Bronchial smooth muscle cell (primary cell): ENCODE measurements at places on chromosomes 2 and 18. TPM values are rescaled to one million over a fixed set of nuclear protein-coding genes. Genes with fewer than 3 reads are reported as not detected.

Gene GAL3ST2
- total RNA-seq, result 0.09 and 0.16 TPM in 2 replicates

Gene CTAGE1
- total RNA-seq, result not detected in 2 replicates

Gene IFIH1
- total RNA-seq, result 3.2 and 4.6 TPM in 2 replicates

Gene PLA2R1
- 13.6 and 18.1 TPM in 2 replicates for total RNA-seq

Gene NDC80
- total RNA-seq, result 0.94 and 3.3 TPM in 2 replicates

Gene STAMBP
- total RNA-seq, result 17.0 and 18.7 TPM in 2 replicates

Gene SULT1C2
- under 0.01 and 1.1 TPM in 2 replicates for total RNA-seq

Gene IWS1
- total RNA-seq, result 38.6 and 44.6 TPM in 2 replicates

Gene KLHL30
- 0.09 and 0.16 TPM in 2 replicates for total RNA-seq

Gene ATRAID
- total RNA-seq, result 241 and 261 TPM in 2 replicates

Gene DPYSL5
- total RNA-seq, result not detected in 2 replicates

Gene B3GNT7
- total RNA-seq, result under 0.01 and 0.09 TPM in 2 replicates

Gene MLPH
- 2.8 and 5.4 TPM in 2 replicates for total RNA-seq

Gene GTF2A1L
- 0.69 and 0.95 TPM in 2 replicates for total RNA-seq

Gene SP9
- total RNA-seq, result not detected in 2 replicates

Gene DAW1
- total RNA-seq, result 0.16 TPM in 1 of 2 replicates, not detected in the other

Gene IL18R1
- total RNA-seq, result 1.0 and 1.3 TPM in 2 replicates

Gene CXCR1
- not detected in 2 replicates for total RNA-seq

Gene ZSWIM2
- total RNA-seq, result not detected in 2 replicates
